ENCODE measurements at places on chromosomes 4 and X.

GRCh38 chrX:12421918-12422317 is 283.6 kb downstream of the FRMPD4 start:
- no peak for DNase-seq

DNA sequence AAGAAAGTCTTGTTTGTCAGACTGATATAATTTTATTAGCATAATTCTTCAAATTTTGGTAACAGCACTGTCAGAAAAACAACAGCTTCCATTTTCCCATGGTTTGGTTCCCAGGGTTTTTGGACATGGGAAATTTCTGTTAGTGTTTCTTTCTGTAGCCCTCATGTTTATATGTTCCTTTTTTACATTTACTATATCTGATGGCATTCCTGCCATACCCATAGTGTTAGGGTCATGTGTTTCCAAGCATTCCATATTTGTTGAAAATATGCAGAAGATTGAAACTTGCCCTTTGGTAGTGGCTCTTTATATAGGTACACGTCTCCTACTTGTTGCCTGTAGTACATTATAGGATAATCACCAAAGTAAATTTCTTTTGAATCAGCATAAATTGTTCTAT is 65.8 kb downstream of the PDLIM5 start:
- no peak for DNase-seq

- no peak for DNase-seq
Measured at GRCh38 chr4:89586864-89587263, 250.1 kb downstream of the SNCA start.

GRCh38 chr4:58111818-58112217 is 1001.6 kb upstream of the IGFBP7 start:
- no peak for DNase-seq

DNA sequence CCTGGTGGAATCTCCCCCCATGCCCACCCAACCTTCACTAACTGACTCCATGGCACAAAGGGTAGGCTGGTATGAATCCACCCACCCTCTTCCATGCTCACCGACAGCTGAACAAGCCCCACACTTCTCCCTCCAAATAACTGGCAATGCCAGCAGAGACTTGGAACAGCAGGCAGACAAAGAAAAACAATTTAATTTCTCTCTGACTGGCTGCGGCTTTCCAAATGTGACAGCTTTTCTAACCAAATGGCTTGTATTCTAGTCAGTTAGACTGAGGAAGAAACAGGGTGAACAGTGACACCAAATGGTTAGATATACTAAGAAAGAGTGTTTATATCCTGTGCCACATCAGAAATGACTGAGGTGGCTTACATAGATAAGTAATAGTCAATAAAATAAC is 199.3 kb upstream of the ADAMTS3 start:
- DNase-seq: no peak

DNA sequence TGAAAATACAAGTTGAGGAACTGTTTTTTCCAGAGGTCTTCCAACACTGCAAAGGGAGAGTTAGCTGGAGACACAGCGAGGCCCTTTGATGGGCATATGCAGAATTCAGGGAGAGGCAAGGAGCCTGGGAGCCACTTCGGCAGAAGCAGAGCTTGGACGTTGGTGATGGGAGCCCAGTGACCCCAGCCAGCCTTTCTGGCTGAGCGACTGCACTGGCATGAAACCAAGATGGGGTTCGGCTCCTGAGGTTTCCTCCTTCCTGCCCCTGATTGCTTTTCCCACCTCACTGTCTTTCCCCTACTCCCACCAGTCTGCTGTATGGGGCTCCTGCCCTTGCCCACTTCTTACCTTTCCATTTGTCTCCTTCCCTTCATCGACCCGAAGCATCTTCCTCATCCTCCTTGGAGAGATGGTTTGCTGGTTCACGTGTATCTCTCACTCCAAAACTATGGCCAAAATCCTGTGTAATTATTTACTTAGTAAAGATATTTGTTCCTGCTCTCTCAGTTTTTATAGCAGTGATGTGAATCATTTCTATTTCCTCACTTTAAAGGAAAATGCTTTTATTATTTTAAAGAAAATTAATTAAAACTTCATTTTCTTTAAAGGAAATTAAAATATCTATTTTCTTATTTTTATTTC is 100.5 kb downstream of the NFKB1 start:
- no peak for DNase-seq

- DNase-seq: no peak
Measured at GRCh38 chr4:97593248-97593647, 550.0 kb downstream of the STPG2 start.

- no peak for DNase-seq
Measured at GRCh38 chr4:177201614-177202013, 108.1 kb upstream of the NEIL3 start.

DNA sequence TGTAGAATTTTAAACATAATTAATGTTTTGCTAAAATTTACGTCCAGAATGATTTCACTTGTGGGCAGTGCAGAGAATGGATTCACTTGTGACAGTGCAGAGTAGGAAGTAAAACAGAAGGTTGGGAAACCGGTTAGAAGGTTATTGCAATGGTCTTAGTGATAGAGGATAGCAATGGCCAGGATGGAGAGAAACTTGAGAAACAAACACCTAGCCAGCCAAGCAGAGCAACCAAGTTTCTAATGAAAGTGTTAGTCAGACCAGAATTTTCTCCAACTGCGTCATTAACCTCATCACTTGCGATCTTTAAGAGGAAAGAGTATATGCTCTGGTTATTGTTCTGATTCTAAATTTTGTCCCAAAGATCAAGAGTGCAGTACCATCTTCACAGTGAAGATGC is 50.0 kb upstream of the TBC1D9 start:
- DNase-seq: no peak

- no peak for DNase-seq
Measured at GRCh38 chr4:120354381-120354780, 287.7 kb upstream of the MAD2L1 start.

DNA sequence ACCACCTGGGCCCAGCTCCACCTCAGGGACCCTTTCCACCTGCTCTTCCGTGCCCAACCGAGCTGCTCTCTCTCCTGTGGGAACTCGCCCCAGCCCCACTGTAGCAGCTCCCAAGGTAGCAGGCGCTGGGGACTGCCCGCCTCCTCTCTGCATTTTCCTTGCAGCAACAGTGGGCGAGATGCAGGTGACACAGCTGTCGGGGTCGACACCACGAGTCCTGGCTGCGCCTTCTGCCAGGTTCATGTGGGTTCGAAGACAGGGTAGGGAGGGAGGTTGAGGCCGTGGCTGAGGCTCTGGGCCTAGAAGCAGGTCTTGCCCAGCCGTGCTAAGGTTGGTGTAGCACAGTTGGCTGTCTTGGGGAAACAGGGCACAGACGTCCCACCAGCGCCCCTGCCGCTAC is 245.2 kb upstream of the FSTL5 start:
- DNase-seq: no peak

DNA sequence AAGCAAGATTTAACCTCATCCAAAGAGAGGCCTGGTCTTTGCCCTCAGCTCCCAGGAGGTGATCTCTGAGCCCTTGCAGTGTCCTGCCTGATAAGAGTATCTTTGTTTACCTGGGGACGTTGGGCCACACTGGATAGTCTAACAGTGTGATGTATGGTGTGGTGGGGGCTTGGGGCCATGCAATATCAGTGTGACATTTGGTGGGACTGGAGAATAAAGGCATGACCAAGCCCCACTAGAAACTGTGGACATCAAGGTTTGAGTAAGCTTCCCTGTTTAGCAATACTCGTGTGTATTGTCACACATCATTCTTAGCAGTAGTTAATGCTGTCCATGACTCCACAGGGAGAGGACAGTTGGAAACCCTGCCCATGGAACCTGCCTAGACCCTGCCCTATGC is 34.4 kb downstream of the BBS12 start:
- no peak for DNase-seq

DNA sequence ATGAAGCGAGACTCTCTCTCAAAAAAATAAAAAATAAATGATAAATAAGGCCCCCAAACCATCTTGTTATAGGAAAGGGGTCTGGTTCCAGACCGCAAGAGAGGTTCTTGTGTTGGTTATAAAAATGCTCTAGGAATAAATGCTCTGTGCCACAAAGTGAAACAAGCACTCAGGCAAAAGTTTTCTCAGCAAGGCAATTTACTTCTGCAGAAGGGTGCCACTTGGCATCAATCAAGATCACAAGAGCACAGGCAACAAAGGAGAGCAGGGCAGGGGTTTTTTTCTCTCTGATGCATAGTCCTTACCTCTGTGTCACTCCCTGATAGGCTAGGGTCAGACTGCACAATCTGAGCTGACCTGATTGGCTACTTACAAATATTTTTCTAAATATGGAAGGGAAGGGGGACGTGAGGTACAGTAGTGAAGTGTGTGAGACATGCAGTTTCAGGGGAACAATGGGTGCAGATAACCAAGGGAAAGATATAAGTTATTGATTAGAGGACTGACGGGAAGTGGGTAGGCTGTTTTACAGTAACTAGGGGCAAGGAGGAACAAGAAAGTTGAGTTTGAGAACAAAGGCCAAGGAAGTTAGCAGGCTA is 29.8 kb upstream of the FUNDC1 start:
- no peak for DNase-seq

Measured in trophoblast cell (in vitro differentiated cells and primary cell).